ENCODE measurements at places on chromosomes 2 and 18.

GRCh38 chr2:150554046-150554445, 66.6 kb upstream of the RND3 start:
- DNase-seq, result no peak

- DNase-seq, result no peak
These were observed 28.3 kb upstream of the FZD7 start for GRCh38 chr2:202005272-202005887.

GRCh38 chr18:7048081-7048480, 69.5 kb downstream of the LAMA1 start:
- DNase-seq, result no peak

DNA sequence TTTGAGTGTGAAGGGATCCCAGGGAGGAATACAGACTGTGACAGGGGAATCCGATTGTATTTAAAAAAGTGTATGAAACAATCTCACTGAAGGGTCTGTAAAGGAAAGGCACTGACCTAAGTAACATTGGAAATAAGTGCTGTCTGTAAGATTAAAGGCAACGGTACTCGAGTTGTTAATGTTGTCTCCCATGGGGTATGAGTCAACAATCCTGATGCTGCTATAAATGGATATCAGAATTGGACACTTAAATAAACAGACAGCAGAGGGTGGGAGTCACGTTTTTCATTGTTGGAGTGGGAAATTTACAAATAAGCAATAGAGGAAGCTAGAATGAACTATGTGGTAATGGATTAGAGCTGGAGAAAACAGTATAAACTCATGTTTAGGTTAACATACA, 452.4 kb upstream of the RGPD4 start:
- no peak for DNase-seq

GRCh38 chr18:22709288-22710060, 223.7 kb upstream of the RBBP8 start:
- no peak for DNase-seq

GRCh38 chr2:204027091-204027490, 90.5 kb downstream of the ICOS start:
- DNase-seq, result peak; percentile 51

GRCh38 chr2:121804340-121804739, 48.9 kb downstream of the TSN start:
- peak; percentile 85 for DNase-seq

DNA sequence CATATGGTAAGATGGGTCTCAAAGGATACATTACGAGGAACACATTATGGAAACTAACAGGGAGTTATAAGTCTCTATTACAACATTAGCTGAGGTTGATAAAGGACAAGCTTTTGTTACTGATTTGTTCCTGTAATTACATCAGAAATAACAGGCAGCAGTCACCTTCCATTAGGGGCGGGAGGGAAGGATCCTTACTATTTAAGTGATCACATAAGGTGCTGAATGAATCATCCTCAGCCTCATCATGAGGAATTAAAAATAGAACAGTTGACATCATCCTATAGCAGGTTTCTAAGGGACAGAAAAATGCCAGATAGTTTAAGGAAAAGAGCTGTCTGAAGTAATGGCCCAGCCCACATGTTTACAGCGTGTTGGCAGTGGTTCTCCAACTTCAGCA, 86.9 kb upstream of the MGAT5 start:
- no peak for DNase-seq

DNA sequence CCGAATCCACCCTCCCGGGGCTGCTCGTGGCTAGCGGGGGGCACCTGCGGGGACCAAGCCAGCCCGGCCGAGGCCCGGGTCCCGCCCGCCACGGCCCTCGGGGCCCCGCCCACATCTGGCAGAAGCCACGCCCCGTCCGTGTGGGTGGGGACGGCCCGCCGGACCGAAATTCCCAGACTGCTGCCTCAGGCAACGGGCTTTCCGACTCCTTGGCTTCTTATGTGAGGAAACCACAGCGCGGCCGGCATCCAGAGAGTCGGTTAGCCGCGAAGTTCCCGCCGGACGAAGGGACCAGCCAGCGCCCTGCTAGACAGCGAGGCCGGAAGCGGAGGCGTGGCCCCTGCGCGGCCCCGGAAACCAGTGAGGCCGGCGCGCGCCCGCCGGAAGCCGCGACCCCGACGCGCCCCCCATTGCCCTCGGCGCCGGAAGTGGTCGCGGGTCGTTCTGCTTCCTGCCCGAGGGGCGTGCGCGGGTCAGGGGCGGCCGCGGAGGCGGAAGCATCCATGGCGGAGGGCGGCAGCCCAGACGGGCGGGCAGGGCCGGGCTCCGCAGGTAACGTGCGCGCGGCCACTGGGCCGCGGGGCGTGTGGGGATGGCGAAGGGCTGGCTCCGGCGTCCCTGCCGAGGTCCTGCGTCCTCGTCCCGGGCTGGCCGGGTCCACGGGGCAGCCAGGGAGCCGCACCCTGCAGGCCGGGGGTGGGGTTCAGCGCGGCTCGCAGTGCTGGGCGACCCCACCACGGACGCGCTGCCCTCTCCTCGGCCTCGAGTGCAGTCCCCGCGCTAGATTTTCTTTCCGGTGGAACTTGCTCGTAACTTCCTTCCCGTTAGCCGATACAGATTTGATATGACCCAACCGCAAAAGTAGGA, at the start of gene ASB1:
ASB1 (plus strand) TSS at position 360 of the 867 bp plus-strand sequence; CDS start at position 504, 144 bp downstream.
- peak; percentile 88 for DNase-seq

- peak; percentile 58 for DNase-seq
These were observed 19.1 kb downstream of the BCL2L11 start for GRCh38 chr2:111139637-111140317.

DNA sequence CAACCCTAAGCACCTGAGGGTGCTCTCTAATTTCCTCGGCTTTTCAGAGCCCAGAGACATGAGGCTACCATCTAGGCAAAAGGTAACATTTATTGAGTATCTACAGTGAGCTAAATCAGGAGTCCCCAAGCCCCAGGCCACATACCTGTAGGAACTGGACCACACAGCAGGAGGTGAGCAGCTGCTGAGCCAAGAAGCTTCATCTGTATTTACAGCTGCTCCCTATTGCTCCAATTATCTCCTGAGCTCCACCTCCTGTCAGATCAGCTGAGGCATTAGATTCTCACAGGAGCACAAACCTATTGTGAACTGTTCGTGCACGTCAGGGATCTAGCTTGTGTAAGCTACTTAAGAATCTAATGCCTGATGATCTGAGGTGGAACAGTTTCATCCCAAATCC, 70.2 kb downstream of the RND3 start:
- DNase-seq, result peak; percentile 49

DNA sequence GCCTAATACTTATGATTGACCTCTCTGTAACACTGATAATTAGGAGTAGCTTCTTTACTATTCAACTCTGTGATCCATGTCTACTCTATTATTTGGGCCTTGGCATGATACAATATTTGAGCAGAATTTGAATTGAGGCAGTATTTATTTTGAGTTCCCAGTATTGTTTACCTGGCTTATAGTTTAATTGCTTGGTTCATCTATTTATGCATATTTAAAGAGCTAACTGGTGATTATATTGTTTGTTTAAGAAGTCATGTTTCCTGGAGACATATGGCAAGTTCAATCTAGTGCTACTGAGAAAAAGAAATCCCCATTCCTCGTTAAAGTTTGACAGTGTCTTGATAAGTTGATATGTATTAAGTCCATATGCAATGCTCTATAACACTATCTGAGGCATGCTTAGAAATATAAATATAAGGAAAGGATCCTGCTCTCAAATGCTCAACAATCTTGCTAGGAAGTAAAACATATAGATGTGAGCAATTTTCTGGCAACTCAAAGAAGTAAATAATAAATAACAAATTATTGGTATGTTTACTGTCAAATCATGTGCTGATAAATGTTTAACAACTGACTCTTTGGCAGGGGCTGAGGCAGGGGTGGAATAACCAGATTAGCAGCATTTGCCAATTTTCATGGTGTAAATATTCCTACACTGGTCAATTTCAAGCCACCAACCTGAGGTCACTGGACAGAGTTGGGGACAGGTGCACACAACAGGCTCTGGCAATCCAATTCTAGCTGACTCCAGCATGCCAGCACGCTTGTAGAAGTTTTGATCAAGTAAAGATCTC, 430.2 kb upstream of the PIK3C3 start:
- no peak for DNase-seq

DNA sequence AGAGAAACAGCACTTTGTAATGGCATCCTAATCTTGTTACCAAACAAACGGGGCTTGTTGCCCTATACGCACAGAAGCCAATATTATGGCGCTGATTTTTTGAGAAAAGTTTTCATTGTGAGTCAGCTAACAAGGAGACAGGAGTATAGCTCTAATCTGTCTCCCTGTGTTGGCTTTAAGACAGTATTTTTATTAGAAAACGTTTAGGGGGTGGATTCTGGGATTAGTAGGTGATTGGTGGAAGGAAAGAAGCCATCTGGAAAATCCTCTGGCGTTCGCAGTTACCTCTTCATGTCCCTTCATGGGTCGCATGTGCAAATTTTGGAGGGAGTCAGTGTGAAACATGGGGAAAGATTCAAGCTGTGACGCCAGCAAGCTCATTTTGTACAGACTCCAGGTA, 698 bp upstream of the TMEM237 start:
- peak; percentile 29 for DNase-seq

- DNase-seq, result peak; percentile 17
These were observed 11.3 kb downstream of the GFPT1 start for GRCh38 chr2:69375494-69376353.

- no peak for DNase-seq
These were observed 826.7 kb upstream of the ACVR2A start for GRCh38 chr2:147017951-147018645.

GRCh38 chr2:134774786-134775641, 56.2 kb upstream of the TMEM163 start:
- no peak for DNase-seq

DNA sequence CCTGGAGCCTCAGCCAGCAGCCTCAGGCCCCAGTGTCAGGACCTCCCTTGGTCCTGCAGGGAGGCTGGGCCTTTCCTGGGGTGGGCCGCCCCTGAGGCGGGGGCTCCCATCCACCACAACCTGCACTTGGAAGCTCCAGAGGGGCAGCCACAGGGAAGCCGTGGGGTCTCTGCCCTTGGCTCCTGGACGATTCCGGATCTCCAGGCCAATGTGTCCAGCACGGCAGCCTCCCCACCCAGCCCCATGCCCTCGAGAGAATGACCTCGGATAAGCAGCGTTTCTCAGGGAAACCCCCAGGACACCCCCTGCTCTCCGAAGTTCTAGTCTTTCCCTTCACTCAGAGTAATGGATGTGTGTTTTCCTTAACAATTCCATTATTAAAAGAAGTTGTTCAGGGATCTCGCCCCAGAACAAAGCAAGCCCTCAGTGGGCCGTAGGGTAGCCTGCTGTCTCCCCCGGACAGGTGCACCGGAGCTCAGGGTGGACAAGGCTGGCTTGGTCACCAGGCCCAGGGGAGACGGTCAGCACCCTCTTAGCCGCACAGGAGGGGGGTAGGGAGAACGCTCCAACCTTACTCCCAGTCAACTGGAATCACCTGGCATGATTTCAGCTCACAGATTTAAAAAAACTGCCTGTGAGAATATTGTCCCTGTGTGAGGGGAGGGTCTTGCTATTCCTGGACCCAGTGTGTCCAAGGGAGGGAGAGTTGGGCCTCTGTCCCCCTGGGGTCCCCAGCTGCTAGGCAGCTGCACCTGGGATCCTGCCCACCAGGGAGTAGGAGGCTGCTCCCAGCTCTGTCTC, 72.2 kb upstream of the OTOS start:
- DNase-seq, result no peak

GRCh38 chr2:128579825-128580224, 261.2 kb upstream of the HS6ST1 start:
- no peak for DNase-seq

GRCh38 chr2:99545066-99545465, 55.2 kb upstream of the REV1 start:
- no peak for DNase-seq

DNA sequence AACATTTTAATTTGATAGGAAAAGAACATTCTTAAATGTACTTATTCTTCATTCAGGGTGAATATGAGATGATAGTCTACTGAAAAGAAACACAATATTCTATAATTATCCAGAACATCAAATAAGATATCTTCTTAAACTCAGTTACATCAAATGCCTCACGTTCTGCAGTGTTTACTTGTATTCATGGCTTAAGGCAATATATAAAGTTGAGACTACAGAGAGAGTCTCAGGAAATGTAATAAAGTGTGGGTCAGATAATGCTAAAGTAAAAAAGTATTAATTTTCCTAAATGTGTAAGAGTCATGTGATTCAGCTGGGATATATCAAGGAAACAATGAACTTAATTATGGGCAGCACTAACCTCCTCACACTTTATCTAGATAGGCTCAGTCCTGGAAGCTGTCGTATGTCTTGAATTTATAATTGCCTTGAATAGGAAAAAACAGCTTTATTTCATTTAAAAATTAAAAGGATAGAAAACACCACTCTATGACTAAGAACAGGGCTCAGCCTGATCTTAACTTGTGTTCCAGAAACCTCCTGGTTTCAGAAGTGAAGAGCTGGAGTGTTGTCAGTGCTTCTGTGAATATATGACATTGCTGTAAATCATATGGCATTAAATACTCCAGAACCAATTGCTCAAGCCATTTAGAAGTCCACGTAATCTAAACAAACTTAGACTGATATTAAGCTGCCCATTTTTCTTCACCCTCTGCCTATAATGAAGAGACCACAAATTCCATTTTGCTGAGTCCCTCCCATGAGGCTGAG, 240.2 kb downstream of the FSIP2 start:
- peak; percentile 92 for DNase-seq

GRCh38 chr2:137837830-137838229, 126.4 kb upstream of the HNMT start:
- DNase-seq, result no peak

- no peak for DNase-seq
These were observed 150.0 kb downstream of the RNF152 start for GRCh38 chr18:61742565-61743429.

GRCh38 chr2:30664761-30665358, 142.4 kb downstream of the CAPN13 start:
- DNase-seq, result peak; percentile 86

GRCh38 chr2:101152272-101153076, 1.3 kb upstream of the TBC1D8 start:
- DNase-seq, result peak; percentile 69

GRCh38 chr2:101509499-101510284, 34.8 kb upstream of the RFX8 start:
- DNase-seq, result no peak

DNA sequence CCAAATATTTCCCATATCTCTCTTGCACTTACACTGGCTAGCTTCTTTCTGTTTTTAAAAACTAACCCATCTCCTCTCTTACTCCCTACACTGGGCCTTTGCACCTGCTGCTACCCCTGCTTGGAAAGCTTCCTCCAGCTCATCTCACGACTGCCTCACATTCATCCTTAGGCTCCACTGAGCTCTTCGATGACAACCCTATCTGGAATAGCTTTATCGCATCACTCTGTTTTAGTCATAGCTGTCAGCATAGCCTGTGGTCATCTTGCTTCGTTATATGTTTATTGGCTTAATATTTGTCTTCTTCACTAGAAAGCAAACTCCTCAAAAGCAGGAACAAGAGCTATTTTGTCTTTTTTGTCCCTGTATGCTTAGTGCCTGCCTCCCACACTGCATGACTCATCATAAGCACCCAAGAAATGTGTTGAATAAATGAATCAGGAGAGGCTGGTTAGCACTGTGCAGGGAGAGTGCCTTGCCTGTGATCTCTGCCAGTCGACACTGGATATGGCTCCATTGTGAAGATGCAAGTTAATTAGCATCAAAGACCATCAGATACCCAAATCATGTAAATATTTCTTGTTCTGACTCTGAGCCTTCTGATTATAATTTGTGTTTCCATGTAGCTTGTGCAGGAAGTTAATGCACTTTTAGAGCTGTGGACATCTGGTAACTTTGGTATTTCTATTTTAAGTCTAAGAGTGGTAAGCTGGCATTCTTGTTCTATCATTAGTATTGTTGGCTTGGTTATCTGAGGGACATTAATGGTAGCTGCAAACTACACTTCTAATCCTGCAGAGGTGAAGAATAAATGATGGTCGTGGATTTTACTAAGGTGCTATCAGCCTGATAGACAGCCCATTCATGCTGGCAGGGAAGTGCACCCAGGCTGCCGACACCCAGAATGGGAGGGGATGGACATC, 10.3 kb upstream of the DYTN start:
- no peak for DNase-seq

All from SJCRH30 (cell line).